ENCODE measurements at places on chromosomes 6 and 20.

- DNase-seq = no peak
Observed at GRCh38 chr20:44018942-44019637, 104.4 kb downstream of the TOX2 start.

DNA sequence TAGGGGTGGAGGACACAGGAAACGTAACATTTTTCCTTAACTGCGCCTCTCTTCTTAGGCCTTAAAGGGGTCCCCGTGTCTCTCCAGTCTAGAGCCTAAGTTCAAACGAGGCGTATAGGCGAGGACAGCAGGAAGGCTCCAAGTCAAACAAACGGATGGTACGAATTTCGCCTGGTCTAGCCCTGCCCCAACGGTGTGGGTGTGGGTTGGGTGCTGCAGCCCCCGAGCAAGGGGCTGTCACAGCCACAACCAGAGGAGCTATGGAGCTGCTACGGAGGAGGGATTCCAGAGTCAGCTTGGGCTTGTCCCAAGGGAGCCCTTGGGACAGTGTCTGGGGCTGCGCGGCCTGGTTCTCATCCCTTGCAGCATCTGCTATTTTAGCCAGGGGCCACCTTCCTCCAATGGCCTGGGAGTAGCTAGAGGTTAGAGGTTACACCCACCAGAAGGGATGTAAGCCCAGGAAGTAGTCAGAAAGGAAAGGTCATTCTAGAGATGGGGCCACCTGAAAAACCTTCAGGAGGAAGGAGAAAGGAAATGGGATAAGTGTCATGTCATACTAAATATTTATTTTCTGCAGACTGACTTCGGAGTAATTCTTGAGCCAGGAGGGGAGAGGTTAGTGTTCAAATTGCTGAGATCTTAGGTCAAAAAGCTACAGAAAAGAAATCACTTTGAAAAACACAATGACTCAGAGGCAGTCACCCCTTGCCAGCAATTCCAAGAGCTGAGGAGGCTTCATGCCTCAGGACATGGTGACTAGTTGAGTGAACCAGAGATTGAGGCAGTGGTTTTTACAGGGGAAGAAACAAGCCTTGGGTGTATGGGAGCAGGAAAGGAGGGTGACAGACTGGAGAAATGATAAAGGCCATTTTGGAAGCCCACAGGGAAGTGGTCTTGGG is 21.7 kb downstream of the VPS52 start:
- DNase-seq = no peak

- DNase-seq = no peak
Observed at GRCh38 chr6:98769546-98769945, 64.8 kb upstream of the POU3F2 start.

- no peak for DNase-seq
Observed at GRCh38 chr6:109079981-109080380, 14.7 kb downstream of the SESN1 start.

GRCh38 chr6:41529049-41529448 is 17.1 kb upstream of the FOXP4 start:
- DNase-seq = no peak

- no peak for DNase-seq
Observed at GRCh38 chr6:165227644-165228329, 81.6 kb downstream of the C6orf118 start.

- no peak for DNase-seq
Observed at GRCh38 chr20:46089167-46089416, 670 bp downstream of the NCOA5 start.

- DNase-seq = no peak
Observed at GRCh38 chr20:22807045-22807444, 222.7 kb upstream of the FOXA2 start.

DNA sequence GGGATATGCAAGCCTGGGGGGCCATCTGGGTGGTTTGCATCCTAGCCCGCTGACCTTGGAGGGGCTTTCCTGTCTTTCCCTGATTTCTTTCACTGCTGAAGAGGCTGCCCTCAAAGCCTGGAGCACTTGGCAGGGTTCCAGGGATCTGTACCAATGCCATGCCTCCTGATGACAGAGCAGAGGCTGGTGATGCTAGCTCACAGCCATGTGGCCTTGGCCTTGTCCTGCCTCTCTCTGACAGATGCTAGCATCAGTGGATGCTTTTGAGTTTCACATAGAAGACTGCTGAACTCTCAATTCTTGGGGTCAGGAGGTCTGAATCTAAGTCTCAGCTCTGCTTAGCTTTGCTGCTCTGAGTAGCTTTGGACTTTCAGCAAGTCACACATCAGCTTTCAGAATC is 21.9 kb upstream of the RREB1 start:
- peak; percentile 68 for DNase-seq

DNA sequence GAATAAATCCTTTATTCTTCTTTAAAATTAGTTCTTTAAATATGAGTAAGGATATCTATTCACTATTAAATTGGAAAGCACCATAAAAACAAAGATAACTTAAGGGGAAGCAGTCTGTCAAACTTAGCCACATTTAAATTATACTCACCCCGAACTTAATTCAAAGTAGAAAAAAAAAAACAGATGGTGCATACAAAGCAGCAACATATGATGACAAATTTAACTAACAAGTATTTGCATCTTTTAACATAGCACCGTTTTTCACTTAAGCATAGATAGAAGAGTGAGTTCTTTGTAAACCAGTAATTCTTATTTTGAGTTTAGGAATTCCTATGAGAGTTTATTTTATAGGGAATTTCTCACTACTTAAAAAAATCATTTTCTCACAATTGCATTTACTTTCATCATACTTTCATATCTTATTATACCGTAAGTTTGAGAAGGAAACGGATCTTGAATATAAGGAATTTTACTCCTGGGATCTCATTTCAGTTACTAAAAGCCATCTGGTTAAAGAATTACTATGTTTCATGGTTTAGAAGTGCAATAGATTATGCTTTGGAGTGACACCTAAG is 828.2 kb upstream of the MAP3K7 start:
- no peak for DNase-seq

DNA sequence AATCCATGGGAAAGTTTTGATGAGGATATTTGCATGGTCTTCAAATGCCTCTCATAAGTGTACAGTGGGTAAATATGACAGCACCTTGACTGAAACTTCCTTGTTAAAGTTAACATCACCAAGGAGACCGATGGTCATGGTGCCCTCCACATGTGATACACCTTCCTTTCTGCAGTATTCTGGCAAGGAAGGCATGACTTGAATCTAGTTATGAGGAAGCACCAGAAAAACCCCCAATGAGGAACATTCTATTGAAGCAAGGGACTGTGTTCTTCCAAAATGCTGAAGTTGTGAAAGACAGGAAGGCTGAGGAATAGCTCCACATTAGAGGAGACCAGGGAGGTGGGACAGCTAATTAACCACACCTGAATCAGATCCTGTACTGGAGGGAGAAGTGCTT is 118.3 kb downstream of the SLC24A3 start:
- no peak for DNase-seq

GRCh38 chr6:89410788-89411144 is 1.3 kb downstream of the RRAGD start:
- DNase-seq = no peak

GRCh38 chr20:20205141-20205861 is 153.0 kb downstream of the CFAP61 start:
- peak; percentile 32 for DNase-seq

DNA sequence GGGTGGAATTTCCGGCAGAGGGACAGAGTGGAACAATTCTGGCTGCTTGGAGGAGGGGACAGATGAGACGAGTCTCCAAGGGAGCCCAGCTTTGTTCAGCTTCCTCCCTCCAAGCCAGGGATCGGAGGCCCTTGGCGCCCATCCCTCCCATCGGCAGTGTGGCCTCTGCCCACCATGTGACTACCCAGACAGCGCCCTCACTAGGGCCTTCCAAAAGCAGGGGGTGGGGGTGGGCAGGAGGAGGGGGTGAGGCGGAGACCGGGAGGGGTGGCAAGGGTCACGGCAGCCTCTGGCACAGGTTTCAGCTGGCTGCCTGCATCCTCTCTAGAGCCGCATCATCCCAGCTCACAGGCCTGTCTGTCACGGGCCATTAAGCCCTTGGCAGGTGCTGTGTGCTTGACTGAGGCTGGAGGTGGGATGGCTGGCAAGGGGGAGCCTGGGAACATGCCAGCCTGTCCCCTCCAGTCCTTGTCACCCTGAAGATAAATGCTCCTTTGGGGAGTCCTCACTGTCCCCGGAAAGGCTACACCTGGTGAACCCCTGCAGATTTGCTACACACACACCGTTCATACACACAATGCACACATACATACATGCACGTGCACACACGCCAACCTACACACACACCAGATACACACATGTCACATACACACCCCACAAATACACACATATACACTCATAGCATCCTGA is 6.2 kb upstream of the FGD2 start:
- peak; percentile 89 for DNase-seq

DNA sequence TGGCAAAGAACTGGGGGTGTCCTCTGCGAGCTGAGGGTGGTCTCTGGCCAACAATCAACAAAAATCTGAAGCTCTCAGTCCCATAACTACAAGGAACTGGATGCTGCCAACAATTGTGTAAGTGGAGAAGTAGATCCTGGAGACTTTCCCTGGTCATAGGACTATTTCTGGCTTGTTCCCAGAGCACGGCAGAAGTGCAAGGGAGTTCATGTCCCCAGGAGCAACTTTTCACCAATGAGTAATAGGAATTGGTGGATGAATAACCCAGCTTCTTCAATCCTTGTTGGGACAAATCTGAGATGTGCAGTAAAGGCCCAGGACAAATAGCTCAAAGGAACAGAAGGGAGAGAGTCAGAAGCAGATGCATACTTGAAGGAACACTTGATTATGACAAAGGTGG is 95.5 kb downstream of the QRSL1 start:
- no peak for DNase-seq

GRCh38 chr6:125834348-125834747 is 43.6 kb downstream of the NCOA7 start:
- no peak for DNase-seq

DNA sequence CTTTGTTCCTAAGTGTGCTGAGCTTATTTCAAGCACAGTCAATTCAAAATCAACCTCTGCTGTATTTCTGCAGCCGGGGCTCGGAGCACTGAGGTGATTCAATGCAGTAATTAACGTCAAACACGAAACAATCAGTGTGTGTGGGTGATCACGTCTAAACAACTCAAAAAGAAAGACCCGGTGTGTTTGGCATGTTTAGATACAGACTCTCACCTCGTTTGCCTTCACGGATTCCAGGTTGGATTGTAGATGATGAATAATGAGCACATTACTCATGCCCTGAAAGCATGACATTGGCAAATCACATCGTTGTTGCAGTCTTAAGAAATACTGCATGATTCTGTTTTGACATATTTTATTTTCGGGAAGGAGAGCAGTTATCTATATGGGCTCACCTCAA is 231.0 kb downstream of the QKI start:
- no peak for DNase-seq

- DNase-seq = no peak
Observed at GRCh38 chr6:71588490-71588889, 297.9 kb upstream of the RIMS1 start.

DNA sequence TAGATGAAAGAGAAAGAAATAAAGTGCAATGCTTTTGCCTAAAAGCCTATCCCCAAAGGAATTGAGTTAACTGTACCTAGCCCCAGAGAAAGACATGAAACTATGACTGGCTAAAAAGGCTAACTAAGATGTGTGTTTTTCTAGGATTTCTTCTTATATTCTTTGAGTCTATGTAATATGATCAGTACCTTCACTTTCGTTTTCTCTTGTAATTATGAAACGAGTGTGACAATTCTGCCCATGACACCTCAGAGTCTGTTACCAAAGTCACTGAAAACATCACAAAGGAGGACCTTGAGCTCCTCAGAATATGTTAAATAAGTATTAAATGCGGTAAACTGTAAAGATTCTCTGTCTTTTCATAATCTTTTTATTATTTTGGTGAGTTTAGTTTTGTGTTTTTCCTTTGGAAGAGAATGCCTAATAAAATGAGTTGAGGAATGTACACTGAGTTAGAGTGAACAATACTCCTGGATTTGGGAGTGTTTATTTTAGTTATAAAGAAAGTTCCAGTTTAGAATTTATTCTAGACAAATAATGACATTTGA is 141.3 kb downstream of the FUT9 start:
- DNase-seq = peak; percentile 5

- DNase-seq = no peak
Observed at GRCh38 chr6:15305496-15305895, 59.6 kb downstream of the JARID2 start.

- no peak for DNase-seq
Observed at GRCh38 chr6:157531169-157531985, 150.4 kb downstream of the ZDHHC14 start.

DNA sequence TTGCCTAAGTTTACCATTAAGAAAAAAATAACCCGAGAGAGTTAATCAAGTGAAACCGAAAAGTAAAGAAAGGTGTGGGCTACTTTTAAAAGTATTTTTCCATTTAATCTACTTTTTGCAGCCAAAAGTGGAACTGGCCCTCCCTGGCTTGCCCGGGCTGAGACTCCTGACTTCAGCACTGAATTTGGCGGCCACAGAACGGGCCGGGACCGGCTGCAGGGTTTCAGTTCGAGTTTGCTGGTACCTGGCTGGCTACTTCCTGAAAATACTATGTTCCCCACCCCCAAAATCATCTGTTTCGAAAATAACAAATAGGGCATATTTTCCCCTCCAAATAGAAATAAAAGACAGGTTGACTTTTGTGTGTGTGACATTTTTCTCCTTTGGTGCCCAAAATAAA is 173.4 kb upstream of the EXOC2 start:
- DNase-seq = no peak

DNA sequence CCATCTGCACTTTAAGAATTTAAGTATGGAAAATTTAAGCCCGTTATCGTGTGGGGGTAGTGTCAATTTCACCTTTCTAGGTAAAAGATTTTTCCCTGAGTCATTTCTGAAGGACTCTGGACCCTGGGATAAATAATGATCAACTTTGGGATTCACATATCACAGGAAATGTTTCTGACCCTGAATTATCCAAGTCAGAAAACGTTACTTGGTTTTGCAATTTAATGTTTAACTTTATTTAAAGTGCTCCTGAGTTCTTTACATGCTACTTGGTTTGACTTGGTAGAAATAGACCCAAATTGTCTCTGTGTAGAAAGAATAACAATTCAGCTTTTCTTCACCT is 1.5 kb upstream of the SLC17A3 start:
- no peak for DNase-seq

GRCh38 chr20:57879779-57880570 is 170.2 kb upstream of the PMEPA1 start:
- no peak for DNase-seq

DNA sequence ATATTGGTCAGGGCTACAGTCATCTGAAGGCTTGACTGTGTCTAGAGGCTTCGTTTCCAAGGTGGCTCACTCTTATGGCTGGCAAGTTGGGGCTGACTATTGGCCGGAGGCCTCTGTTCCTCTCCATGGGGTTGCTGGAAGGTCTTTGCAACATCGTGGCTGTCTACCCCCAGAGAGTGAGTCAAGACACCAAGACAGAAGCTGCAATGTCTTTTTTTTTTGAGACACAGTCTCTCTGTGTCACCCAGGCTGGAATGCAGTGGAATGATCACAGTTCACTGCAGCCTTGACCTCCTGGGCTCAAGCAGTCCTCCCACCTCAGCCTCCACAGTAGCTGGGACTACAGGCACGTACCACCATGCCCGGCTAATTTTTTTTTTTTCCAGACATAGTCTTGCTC is 29.4 kb upstream of the KIF3B start:
- no peak for DNase-seq

Data from NCI-H1105 (cell line).